ENCODE measurements at places on chromosomes 2 and 18.

- DNase-seq, result no peak
These were observed 66.1 kb downstream of the CHN1 start for GRCh38 chr2:174939046-174939445.

DNA sequence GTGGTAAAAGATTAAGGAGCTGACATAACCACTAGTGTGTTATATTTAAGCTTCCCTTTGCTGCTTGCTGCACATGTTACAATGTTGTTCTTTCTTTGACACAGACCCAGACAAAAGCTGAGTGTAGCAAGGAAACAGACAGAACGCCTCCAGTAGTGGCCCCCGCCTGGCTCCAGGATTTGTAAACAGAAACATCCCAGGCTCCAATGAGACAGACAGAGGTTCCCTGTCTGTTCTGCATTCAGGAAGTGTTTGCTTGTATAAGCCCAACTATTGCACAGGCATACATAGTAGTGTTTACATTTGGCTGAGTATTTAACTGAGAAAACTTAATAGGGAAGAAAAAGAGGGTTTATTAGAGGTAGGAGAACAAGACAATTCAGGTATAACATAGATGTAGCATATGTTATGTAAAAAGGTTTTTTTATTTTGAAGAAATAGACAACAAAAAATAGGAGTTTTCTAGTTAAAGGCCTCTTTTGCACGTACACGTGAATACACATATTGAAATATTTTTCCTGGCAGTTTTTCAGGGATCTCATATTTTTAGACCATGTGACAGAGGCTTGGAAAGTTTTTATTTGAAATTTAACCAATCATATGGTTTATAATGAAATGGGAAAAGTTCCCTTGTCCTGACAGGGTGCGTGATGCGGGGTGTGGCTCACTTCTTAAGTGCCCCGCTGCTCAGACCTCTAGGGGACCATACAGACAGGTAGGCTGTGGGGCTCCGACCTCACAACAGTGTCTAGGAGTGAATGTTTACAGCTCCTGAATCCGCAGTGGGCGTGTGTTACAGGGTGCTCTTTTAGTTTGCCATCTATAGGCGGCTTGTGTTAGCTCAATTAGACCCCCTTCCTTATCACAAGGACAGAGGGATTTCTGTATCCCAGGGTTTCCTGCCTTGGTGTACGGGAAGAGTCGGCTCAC is 118.4 kb downstream of the BMPR2 start:
- DNase-seq, result no peak

DNA sequence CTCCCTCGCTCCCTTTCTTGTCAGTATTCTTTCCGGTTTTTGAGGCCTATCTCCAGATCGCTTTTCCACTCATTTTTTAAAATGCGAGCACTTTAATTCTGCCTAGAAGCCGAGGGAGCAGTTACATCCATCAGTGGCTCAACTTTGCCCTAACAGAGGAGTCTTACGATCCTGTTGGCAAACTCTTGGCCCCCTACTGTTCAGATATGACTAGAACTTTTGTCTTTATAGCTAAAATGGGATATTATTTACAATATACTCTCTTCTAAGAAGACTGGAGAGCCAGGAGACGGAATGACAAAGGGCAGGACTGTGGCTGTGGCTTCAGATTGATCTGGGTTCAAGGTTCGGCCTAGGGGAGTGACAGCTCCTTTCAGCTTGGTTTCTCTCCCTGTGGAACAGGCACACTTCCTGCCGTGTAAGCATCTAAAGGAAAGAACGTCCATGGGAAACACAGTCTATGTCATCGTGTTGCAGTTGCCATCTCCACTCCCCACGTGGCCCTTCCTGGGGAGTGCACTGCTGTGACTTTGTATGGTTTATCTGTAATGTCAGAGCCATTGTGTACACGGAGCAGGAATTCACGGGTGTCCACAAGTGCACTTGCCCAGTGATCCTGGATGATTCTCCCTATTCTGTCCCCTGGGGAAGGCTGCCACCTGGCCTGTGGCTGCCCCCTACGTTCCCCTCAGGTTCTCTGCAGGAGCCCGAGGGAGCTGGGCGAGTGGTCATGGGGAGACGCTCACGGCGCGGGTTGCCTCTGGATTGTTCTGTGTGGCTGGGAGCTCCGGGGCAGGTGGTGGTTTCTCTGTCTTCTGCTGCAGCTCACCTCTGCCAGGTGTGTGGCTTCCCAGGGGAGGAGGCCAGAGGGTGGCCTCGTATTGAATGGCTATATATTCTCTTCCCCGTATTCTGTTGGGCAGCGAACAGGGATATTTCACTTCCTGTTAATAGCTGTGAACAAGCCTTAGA is 222.0 kb downstream of the LDLRAD4 start:
- DNase-seq, result no peak

GRCh38 chr2:172427256-172427989 is at the start of gene ITGA6:
TSS of gene ITGA6 (plus strand) at chr2:172427586.
- peak; percentile 87 for DNase-seq

- no peak for DNase-seq
These were observed 180.0 kb upstream of the CXCR4 start for GRCh38 chr2:136297994-136298393.

GRCh38 chr18:61854578-61855448 is 38.0 kb downstream of the RNF152 start:
- DNase-seq, result peak; percentile 18

DNA sequence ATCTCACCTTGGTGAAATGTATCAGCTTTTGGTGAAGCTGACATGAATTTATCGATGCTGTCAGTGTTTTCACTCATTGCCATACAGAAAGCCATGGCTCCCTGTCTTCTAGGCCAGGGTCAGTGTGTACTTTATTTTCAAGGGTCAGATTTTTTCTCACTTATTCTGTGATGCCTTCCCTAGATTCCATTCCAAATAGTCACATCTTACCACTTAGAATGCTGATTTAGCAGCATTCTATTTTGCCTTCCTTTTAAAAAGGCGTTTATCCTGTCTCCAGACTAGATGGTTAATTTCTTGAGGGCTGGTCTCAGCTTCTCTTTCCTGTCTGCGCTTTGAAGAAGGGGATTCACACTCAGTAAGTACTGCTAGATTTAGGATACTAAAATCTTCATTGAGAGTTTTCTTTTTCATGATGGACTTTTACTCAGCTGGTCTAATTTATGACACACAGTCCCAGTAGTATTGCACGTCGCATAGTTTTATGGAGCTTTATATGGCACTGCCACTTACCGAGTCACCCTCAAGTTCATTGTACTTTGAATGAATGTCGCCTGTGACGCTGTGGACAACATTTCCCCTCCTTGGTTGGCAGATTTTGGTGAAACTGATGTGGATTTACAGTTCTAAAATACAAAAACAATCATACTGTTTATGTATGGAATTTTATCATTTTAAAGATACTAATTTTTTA is 194.0 kb downstream of the ZNF407 start:
- no peak for DNase-seq

- DNase-seq, result no peak
These were observed 1425.7 kb downstream of the DSC3 start for GRCh38 chr18:29616867-29617266.

GRCh38 chr2:188473306-188473705 is 181.6 kb downstream of the GULP1 start:
- no peak for DNase-seq

GRCh38 chr2:220191031-220191430 is 563.6 kb downstream of the SLC4A3 start:
- DNase-seq, result no peak

GRCh38 chr2:1972422-1972821 is 228.1 kb upstream of the PXDN start:
- peak; percentile 94 for DNase-seq

GRCh38 chr18:21254576-21254975 is 12.5 kb downstream of the GREB1L start:
- DNase-seq, result no peak

DNA sequence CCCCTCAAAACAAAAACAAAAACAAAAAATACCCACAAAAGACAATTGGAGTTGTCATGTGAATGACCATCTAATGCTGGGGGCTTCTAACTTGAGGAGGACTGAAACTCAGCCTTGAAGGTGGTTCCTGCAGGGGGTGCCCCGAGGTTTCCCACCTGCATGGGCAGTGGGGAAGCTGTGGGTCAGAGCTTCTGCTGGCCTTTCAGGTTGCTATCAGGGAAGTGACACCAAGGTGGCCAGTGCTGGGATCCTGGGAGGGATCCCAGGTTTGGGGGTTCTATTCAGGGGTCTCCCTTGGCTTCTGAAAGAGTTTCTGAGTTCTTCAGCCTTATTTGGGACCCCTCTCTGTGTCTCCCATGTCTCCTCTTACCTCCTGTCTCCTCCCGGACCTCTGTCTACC is 62.8 kb downstream of the LDLRAD4 start:
- no peak for DNase-seq

GRCh38 chr18:9711361-9712129 is 3.4 kb downstream of the RAB31 start:
- DNase-seq, result no peak

DNA sequence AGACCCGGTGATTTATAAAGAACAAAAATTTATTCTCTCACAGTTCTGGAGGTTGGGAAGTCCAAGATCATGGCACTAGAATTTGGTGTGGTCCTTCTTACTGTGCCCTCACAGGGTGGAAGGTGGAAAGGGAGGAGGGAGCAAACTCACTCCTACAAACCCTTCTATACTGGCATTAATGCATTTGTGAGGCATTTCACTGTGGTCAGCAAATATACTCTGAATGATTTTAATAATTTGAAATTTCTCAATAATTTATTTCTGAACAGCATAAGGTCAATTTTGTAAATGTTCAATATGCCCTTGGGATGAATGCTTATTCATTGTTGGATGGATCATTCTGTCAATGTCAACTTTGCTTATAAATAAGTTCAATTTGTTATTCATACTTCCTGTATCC is 120.6 kb downstream of the GATA6 start:
- no peak for DNase-seq

- DNase-seq, result no peak
These were observed 187.6 kb downstream of the PTPRM start for GRCh38 chr18:7754725-7755181.

GRCh38 chr18:370751-371608 is 103.1 kb upstream of the THOC1 start:
- DNase-seq, result no peak
